ENCODE measurements at places on chromosomes 13 and 19.

DNA sequence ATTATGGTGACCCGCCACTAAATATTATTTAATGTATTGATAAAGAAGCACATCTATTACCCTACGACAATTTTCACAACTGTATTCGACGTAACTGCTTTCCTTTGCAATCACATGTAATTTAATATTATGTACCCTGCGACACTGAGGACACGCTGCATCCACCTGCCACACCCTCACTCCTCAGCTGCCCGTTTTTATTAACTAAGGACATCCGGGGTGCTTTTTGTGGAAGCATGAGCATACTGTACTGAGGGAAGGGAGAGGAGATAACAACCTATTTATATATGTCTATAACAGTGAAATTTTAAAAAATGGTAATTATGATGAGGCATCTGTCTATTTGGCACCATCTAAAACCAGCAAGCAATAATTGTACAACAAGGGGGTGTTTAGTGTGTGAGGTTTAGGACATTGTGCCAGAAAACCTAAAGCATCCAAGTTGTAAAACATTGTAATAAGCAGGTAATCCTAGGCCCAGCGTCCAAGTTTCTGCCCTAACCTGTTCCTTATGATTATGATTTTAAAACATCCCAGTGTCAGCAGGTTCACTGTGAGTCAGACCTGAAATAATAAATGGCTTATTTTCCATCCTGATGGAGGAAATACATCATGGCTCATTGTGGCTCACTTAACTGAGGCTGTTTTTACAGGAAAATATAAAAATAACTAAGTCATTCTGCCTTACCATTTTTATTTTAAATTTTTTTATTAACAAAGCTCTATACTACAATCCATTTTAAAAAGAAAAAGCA is 56.3 kb downstream of the FOXO1 start:
- no peak for DNase-seq

- DNase-seq = no peak
Observed at GRCh38 chr19:17415121-17415520, 4.7 kb upstream of the MVB12A start.

DNA sequence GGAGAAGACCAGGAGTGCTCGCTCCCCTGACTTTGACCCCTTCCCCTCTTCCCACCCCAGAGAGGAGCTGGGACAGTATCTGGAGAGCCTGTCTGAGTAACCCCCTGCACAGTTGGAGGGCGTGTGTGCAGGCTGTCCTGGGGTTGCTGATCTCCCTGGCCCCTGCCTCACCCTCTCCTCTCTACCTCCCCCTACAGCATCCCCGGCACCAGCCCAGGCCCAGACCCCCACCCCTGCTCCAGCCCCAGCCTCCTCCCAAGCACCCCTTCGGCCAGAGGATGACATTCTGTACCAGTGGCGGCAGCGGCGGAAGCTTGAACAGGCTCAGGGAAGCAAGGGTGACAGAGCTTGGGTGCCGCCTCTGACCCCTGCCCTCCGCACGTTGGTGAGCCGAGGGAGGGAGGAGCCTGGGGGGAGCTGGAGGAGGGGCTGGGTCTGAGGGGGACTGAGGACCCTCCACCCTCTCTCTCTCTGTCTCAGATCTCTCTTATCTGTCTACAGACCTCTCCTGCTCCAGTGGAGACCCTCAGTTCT is 8.7 kb downstream of the PROSER3 start:
- no peak for DNase-seq

GRCh38 chr13:43783820-43784219 is 3.0 kb downstream of the ENOX1 start:
- DNase-seq = no peak

- DNase-seq = no peak
Observed at GRCh38 chr19:38649305-38650171, 2.1 kb downstream of the ACTN4 start.

DNA sequence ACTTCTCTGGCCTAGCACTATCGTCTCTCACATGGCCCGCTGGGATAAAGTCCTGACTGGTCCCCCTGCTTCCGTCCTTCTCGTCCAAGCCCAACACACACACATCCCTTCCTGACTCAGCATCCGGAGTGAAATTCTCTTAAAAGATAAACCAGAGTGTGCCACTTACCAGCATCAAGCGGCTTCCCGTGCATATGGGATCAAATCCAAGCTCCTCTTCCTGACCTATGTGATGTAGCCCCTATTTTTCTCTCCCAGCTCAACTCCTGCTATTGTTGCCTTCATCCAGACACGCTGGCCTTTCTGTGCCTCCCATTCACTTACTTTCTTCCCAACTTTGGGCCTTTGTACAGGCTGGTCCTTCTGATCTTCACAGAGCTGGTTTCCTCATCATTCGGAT is 530.4 kb downstream of the DIAPH3 start:
- DNase-seq = no peak

- DNase-seq = no peak
Observed at GRCh38 chr19:31825134-31826094, 476.2 kb upstream of the TSHZ3 start.

GRCh38 chr19:4580021-4580901 is 20.8 kb upstream of the SEMA6B start:
- DNase-seq = no peak

DNA sequence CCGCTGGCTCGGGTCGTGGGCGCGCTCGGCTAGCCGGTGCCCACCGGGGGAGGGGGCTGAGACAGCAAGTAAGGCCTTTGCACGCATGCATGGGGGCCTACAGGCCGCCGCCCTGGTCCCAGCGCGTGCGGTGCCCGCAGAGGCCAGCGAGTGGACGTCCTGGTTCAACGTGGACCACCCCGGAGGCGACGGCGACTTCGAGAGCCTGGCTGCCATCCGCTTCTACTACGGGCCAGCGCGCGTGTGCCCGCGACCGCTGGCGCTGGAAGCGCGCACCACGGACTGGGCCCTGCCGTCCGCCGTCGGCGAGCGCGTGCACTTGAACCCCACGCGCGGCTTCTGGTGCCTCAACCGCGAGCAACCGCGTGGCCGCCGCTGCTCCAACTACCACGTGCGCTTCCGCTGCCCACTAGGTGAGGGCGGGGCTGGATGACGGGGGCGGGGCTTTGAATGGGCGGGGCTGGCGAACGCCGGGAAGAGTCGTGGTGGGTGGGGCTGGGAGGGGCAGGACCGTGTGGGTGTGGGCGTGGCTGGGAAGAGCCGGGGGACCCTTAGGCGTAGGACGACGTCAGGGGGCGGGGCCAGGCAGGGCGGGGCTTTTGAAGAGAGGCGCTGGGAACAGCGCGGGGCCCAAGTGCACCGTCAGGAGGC is 2.1 kb downstream of the CILP2 start:
- no peak for DNase-seq

DNA sequence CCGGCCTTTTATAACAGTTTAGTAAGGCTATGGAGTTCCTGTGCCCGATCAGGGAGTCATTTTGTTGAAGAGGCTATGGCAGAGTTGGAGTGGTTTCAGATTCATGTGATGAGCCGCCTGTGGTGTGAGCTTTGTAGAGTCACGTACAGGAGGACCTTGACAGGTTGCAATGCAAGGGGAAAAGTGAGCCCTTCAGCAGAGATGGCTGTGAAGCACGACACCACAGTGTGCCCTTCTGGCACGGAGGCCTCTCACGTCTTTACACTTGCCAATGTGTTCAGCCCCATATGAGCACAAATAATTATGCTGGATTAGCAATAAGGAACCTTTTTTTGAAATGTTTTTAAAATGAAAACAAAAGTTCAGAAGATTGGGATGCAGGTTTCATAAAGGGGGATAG is 499.8 kb downstream of the LIG4 start:
- no peak for DNase-seq

DNA sequence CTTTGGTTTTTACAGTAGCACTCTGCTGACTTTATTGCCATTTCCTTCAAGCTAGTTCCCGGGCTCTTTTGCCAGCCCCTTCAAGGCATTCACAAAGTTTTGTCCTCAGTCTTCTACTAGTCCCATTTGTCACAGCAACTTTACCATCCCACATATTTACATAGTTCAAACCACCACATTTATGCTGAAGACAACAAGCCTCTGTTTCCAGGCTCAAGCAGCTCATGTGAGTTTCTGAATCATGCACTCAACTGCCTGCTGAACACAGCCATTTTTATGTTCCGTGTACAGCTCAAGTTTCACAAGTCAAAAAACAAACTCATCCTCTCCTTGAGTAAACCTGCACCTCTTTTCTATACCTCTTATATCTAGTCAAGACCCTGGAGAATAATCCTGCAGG is 977.0 kb upstream of the SLC10A2 start:
- no peak for DNase-seq
